Fibroblast of the aortic adventitia (primary cell): ENCODE measurements at places on chromosomes 7 and 10. TPM values are rescaled to one million over a fixed set of nuclear protein-coding genes. Genes with fewer than 3 reads are reported as not detected.

DNA sequence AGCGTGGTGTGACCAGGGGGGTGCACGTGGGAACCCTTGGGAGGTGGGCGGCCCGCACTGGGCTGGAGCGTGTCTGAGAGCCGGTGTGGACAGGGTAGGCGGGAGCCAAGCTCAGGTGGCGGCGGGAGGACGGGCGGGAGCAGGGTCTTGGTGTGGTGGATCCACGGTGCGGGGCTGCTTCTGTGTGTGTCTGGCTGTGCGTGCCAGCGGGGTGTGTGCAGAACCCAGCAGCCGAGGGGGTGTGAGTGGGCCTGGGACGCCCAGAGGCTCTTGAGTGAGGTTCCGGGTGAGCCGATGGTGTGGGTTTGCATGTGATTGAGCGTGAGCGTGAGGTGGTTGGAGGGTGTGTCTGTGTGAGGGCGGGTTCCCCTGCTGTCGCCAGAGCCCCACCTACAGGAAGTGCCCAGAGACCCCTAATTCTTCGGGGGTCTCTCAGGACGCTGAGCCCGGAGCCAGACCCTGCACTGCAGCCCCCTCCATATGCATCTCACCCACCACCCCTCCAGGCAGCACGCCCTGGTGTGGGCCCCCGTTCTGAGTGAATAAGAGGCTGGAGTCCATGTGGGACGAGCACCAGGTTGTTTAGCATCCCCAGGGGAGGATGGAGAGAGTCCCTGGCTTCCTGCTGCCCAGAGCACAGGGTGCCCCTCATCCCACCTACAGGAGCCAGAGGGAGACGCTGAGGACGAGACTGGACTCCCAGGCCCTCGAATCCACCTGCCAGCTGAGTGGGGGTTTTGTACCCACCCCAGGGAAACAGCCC, 78.2 kb downstream of the ELFN1 start:
- no peak for DNase-seq

DNA sequence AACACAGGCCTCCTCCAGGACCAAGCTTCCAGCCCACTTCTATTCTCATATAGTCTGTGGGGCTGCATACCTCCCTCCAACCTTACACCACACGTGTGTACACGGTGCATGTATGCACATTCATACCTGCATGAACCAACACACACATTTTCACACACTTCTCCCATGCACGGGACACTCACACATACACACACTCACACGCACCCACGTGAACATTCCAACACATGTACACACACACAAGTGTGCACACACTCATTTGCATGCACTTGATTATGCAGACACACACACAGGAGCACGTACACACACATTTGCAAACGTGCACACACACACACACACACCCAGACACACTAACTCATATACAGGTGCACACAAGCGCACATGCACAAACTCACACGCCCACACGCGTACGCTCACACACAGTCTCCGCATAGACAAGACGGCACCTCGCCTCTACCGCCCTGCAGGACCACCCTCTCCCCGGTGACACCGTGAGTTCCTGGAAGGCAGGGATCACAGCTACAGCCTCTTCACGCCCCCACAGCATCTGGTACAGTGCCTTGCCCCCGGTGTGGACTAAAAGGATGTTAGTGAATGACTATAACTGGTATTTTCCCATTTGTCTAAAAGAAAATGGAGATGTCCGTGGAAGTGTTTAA, 263.8 kb downstream of the PTPRN2 start:
- no peak for DNase-seq

- DNase-seq = no peak
Observed at GRCh38 chr10:124688386-124688785, 55.8 kb downstream of the FAM53B start.

Gene PLAU
- total RNA-seq = 21.6 and 24.9 TPM in 2 replicates

Gene MAGI2
- total RNA-seq = 16.1 and 25.5 TPM in 2 replicates

Gene MOGAT3
- not detected in 2 replicates for total RNA-seq
